Hematopoietic multipotent progenitor cell treated with erythropoietin and hydrocortisone succinate and interleukin-3 and kit ligand, for 17 days (in vitro differentiated cells): ENCODE measurements at places on chromosomes 2 and 18.

DNA sequence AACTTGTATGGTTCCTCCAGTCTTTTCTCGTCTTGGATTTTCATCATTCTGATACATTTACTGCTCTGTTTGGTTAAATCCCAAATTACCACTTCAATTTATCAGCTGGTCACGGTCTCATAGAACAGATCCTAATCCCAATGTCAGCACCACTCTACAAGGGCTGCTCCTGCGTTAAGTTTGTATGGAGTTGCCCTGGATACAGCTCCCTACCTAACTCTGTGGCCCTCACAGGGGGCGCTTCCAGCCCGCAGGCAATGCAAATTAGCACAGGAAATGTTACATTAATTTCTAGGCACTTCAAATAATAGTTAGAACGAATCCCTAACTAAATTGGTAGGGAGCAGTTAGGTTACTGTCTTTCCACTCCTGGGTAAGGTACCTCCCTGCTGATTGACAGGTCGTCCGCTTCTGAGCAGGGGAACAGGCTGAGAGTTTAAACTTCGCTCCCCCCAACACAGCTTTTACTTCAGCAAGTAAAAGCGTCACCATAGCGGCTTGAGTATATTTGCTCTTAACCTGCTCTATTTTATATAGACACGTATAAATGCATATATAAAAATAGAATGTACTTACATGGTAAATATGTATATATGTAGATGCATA is 238.5 kb upstream of the FANCL start:
- no peak for DNase-seq

- no peak for DNase-seq
These were observed 72.1 kb upstream of the ZNF236 start for GRCh38 chr18:76750269-76750668.

DNA sequence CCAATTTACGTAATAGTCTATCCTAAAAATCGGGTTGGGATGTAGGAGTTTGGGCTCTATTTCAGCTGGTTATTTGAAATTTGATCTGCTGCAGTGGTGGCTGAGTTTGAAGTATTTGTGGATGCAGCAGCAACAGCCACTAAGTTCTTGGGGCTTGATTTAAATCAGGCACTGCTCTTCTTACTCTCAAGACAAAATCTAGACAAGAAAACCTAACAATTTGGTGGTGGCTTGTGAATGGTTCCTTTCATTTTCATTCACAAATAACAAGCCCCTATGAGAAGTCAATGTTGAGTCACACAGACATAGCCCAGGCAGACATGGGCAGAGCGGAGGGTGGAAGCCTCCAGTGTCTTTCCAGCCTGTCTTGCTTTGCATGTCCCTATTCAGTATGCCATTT is 199.3 kb downstream of the LTBP1 start:
- no peak for DNase-seq

DNA sequence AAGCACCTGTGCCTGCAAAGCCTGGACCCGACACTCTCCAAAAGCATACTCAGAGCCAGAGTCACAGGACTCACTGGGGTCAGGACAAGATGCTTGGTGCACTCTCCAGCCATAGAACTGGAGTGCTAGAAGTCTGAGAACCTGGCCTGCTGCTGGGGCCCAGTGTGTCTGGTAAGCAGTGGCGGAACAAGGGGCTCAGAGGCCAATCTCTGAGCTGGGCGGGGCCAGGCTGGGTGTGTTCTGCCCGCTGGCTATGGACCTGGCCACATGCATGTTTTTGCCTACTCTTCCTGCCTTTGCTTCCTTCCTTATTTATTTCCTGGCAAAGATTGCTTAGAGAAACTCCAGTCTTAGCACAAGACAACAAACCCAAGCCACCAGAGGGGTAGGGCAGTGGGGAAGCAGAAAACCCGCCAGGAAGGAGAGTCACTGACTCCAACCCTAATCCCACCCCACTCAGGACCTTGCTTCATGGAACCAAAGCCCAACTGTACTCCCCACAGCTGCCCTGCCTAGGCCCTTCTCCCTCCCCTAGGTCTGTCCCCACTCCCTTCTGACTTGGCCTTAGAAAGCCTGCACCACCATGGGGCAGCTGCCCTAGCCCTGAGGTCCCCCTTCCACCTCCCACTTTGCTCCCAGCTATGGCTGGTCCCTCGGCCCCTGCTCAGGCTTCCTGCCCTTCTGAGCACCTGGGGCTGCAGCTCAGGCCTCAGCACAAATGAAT is 315.5 kb downstream of the CELF4 start:
- DNase-seq: no peak

- no peak for DNase-seq
These were observed 339.4 kb downstream of the DCC start for GRCh38 chr18:52679354-52679753.

DNA sequence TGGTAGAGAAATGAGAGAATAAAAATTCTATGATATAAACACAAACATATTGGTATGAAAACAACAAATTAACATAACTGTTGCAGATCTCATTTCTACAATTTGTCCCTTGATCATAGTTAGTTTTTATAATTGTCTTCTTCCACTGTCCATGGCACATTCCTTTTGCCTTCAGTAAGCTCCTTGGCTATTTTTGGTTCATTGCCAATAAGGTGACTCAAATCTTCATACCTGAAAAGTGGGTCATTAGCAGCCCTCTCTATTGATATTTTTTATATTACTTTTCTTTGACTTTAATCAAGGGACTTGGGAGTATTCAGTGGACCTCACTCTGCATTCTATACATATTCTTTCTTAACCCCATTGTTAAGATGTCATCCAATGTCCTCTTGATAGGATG is 552.9 kb downstream of the TDRD15 start:
- no peak for DNase-seq

DNA sequence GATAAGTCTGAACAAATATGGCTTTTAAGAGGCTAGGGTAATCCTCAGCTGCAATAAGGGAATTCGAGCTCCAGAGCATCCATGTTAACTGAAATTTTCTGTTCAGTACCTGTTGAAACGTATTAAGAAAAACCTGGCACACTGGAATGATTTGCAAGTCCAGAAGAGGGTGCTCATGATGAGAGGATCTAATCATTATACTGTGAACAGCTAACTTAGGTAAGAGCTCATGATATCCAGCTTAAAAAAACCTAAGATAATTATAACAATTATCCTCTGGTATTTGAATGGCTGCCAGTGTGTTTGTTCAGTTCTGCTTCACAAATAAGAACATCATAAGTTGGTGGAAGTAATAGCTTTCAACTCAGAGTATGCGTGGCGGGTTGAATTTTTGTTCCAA is 1118.3 kb upstream of the DDX18 start:
- no peak for DNase-seq

DNA sequence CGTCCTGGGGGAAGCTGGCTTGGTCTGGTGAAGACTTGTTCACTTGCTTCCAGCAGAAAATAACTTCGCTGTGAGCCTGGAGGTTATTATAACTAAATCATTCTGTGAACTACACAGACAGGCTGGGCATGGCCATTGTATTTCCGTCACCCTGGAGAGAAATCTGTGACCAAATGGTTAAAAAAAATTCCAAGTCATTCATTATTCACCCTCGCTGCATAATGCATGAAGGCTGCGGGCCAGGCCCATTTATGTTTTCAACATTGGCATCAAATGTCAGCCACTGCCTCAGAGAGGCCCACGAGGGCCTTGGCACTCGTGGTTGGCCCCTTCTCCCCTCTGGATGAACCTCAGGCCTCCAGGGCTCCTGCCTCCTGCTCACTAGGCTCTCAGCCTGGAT is 57.7 kb downstream of the RRM2 start:
- DNase-seq: no peak
